Cerebellar nuclear complex (tissue), 1 donor: ENCODE measurements at places on chromosomes 12 and 14.

GRCh38 chr12:30378307-30378706 lies 317.4 kb downstream of the IPO8 start:
- no peak for DNase-seq

DNA sequence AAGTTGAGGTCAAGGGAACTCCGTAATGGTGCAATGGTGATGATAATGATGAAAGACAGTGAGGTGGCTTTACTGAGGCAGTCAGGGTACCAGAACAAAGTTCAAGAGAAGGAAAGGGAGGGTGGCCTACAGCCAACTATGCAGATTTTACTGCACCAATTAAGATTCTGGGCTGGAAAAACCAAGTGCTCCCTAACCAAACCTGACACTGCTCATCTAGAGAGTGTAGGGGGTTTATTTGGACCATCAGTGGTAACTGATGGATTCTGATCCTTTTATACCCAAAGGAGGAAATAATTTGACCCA lies 387 bp downstream of the LRRC9 start:
- DNase-seq = no peak

GRCh38 chr14:61212546-61212945 lies 68.6 kb downstream of the TMEM30B start:
- DNase-seq = no peak

DNA sequence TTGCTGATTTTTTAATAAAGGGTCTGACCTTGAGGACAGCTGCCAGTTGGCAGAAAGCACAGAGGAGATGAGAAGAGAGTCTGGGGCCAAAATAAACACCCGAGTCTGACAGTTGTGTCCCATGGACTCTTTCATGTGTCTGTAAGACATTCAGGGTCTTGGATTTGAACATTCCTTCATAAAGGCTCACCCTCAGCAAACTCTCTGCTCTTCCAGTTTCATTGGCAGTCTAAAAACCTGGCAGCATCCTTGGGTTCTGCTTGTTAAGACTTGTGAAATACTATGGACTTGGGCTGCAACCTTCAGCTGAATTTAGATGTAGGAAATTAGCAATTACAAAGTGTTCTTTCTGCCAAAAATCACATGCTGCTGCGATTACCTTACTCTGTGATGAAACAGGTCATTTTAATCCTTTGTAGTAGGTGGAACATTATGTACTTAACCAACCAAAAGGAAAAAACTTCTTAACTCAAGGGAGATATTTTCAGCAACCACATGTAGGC lies 32.0 kb upstream of the LMNTD1 start:
- DNase-seq = no peak

- DNase-seq = no peak
Measured at GRCh38 chr12:49823350-49823749, 4.9 kb downstream of the NCKAP5L start.

DNA sequence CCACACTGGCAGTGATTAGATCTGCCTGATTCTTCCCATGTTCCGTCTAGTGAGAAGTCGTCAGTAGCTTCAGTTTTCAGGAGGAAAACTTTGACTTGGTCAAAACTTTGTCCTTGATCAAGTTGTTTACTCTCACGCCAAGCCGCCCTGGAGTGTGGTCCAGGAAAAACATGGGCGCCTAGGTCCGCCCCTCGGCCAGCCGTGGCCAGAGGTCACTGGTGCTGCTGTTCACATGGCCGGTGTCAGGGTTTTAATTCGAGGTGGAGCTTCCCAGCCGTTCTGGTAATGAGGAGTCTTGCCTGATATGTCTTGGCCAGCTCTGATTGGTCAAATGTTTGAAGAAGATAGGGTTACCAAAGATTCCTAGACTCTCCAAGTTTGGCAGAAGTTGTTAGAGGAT lies 71.5 kb downstream of the PPP2R5C start:
- no peak for DNase-seq

DNA sequence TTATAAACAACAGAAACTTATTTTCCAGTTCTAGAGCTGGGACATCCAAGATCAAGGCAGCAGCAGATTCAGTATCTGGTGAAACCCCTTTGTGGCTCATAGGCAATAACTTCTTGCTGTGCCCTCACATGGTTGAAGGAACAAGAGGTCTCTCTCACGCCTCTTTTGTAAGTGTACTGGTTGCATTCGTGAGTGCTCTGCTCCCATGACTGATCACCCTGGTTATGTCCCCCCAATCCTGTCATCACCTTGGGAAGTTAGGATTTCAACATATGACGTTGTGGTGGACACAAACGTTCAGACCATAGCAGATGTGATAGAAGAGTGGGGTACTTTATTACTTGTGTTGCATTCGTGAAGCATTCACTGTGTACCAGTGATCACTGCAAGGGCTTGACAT lies 184.0 kb downstream of the SRGAP1 start:
- no peak for DNase-seq

- DNase-seq = no peak
Measured at GRCh38 chr12:74988156-74988555, 221.5 kb downstream of the KCNC2 start.
